Naive thymus-derived CD8-positive, alpha-beta T cell (primary cell): ENCODE measurements at places on chromosomes 5 and 9. TPM values are rescaled to one million over a fixed set of nuclear protein-coding genes. Genes with fewer than 3 reads are reported as not detected.

The KLHL3 gene
- 2.7 TPM for polyA plus RNA-seq

The CRB2 gene
- polyA plus RNA-seq = 0.08 TPM

The TYRP1 gene
- not detected for polyA plus RNA-seq

The MYO10 gene
- 0.02 TPM for polyA plus RNA-seq

The HAVCR1 gene
- polyA plus RNA-seq = 2.3 TPM

The ZBED3 gene
- 8.9 TPM for polyA plus RNA-seq

The IL12B gene
- polyA plus RNA-seq = not detected

The BTNL8 gene
- not detected for polyA plus RNA-seq

The VAV2 gene
- polyA plus RNA-seq = 0.27 TPM

The ANKRD34B gene
- polyA plus RNA-seq = not detected

The ECSCR gene
- 0.36 TPM for polyA plus RNA-seq

The CAVIN4 gene
- polyA plus RNA-seq = not detected

The GDNF gene
- polyA plus RNA-seq = not detected

The PLEKHG4B gene
- polyA plus RNA-seq = not detected

The NR4A3 gene
- not detected for polyA plus RNA-seq

The SMU1 gene
- polyA plus RNA-seq = 19.5 TPM

The PTGR1 gene
- polyA plus RNA-seq = not detected

The ESM1 gene
- polyA plus RNA-seq = 0.59 TPM

The FOXD4 gene
- polyA plus RNA-seq = not detected

The CYSRT1 gene
- not detected for polyA plus RNA-seq

The BARX1 gene
- polyA plus RNA-seq = not detected

The EGR1 gene
- polyA plus RNA-seq = 0.36 TPM

The PHF24 gene
- polyA plus RNA-seq = not detected

The GARNL3 gene
- polyA plus RNA-seq = not detected

The FAM221B gene
- not detected for polyA plus RNA-seq

The FYB1 gene
- polyA plus RNA-seq = 181 TPM

The BOD1 gene
- polyA plus RNA-seq = 18.7 TPM

The INSL6 gene
- polyA plus RNA-seq = not detected

The SAXO1 gene
- polyA plus RNA-seq = 0.10 TPM

The PTAR1 gene
- 8.1 TPM for polyA plus RNA-seq
